ENCODE measurements at places on chromosomes 7 and 10.

- DNase-seq: no peak
Observed at GRCh38 chr7:21971780-21972396, 26.2 kb upstream of the CDCA7L start.

GRCh38 chr7:118836933-118837332, 612.4 kb downstream of the ANKRD7 start:
- no peak for DNase-seq

- no peak for DNase-seq
Observed at GRCh38 chr7:147182874-147183273, 1066.3 kb downstream of the CNTNAP2 start.

DNA sequence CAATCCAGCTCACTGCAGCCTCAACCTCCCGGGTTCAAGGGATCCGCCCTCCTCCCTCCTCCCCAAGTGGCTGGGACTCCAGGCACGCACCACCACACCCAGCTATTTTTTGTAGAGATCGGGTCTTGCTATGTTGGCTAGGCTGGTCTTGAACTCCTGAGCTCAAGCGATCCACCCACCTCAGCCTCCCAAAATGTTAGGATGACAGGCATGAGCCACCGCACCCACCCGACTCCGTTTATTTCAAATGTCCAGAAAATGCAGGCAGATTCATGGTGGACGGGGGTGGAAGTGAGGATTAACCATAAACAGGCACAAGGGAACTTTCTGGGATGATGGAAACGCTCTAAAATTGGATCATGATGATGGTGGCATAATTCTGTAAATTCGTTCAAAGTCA, 84.5 kb upstream of the DNAAF5 start:
- DNase-seq: no peak

- peak; percentile 45 for DNase-seq
Observed at GRCh38 chr7:117875566-117875965, 2.3 kb upstream of the CTTNBP2 start.

Measured in glutamatergic neuron (in vitro differentiated cells).